ENCODE measurements at places on chromosomes 7 and 10.

DNA sequence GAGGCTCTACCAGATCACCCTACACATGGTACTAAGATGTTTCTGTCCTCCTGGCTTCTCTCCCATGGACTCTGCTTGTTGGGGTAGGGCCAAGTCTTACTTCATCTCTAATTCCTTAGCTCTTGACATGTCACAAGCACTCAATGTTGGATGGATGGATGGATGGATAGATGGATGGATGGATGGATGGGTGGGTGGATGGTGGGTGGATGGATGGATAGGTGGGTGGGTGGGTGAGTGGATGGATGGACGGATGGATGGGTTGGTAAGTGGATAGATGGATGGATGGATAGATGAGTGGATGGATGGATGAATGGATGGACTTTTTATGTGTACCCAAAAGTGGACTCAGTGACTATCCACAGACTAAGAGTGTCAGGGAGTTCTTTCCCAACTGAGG is 28.5 kb downstream of the HSPA12A start:
- no peak for DNase-seq

DNA sequence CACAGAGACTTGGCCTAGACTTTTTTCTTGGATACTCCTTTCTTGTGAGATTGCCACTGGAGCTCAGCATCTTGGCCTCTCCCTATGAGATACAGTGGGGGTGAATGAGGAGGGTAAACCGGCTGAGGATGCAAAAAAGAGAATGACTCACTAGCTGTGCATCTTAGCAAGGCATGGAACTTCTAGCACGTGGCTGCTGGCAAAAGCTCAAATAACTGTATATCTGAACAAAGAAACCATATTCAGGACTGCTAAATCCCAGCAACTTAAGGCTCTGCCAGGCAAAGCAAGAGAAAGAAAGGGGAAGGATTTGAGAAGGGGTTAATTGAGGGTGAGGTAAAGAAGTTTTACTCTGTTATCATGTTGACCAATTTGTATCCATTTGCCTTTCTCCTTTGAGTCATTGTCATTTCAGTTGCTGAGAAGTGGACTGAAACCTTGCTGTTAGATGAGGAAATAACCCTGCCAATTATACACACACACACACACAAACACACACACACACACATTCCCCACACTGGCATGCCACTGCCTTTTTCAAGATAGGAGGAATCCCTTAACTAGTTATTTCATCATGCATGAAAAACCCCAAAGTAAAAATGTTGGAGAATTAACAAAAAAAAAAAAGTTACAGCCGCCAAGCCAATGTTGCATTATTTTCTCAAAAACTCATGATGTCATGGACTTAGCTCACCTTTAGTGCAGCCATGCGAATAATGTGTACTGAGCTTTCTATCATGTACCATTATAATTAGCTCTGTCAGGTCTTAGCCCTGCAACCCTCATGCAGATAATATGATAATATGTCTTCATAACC is 997.3 kb downstream of the LRMDA start:
- peak; percentile 91 for DNase-seq

- DNase-seq: no peak
Observed at GRCh38 chr10:105468759-105469158, 827.7 kb downstream of the SORCS3 start.

- DNase-seq: no peak
Observed at GRCh38 chr7:140009735-140010134, 53.0 kb downstream of the PARP12 start.

GRCh38 chr7:102416406-102416805 is 17.0 kb upstream of the ORAI2 start:
- DNase-seq: no peak

DNA sequence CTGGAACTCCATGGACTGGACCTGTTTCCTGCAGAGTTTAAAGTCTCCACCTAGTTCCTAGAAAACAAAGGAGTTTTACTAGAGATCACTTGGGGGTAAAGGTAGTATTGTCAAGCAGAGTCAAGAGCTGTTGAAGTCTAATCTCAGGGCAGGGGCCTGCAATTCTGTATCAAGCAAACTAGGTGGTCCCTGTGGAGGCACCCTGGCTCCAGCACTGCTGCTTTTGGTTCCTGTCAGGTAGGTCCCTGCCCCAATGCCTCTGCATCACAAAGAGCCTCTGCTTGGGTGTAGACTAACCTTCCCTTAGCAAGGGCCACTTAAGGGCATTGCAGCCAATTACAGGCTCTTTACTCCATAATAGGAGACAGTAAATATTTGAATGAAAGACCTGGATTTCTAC is 22.5 kb downstream of the ZSCAN25 start:
- no peak for DNase-seq

DNA sequence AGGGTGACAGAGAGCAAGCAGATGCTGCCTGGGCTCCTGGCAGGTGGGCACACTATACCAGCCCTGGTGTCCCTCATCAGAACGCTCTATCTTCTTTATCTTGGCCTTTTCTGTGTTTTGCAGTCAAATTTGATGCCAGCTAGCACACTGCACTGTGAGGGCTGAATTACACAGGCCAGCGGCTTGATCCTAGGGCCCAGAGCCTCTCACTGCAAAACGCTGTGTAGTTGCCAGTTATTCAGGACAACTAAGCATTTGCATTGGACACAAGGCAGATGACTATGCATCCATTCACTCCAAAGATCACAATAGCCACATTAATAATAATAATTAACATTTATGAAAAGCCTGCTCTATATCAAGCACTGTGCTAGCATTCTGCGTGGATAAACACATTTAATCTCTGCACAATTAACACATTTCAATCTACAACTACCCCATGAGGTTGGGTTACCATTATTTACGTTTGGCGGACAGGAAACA is 100.3 kb downstream of the PAXIP1 start:
- DNase-seq: no peak

GRCh38 chr10:99917963-99918825 is 91.6 kb downstream of the DNMBP start:
- peak; percentile 70 for DNase-seq

DNA sequence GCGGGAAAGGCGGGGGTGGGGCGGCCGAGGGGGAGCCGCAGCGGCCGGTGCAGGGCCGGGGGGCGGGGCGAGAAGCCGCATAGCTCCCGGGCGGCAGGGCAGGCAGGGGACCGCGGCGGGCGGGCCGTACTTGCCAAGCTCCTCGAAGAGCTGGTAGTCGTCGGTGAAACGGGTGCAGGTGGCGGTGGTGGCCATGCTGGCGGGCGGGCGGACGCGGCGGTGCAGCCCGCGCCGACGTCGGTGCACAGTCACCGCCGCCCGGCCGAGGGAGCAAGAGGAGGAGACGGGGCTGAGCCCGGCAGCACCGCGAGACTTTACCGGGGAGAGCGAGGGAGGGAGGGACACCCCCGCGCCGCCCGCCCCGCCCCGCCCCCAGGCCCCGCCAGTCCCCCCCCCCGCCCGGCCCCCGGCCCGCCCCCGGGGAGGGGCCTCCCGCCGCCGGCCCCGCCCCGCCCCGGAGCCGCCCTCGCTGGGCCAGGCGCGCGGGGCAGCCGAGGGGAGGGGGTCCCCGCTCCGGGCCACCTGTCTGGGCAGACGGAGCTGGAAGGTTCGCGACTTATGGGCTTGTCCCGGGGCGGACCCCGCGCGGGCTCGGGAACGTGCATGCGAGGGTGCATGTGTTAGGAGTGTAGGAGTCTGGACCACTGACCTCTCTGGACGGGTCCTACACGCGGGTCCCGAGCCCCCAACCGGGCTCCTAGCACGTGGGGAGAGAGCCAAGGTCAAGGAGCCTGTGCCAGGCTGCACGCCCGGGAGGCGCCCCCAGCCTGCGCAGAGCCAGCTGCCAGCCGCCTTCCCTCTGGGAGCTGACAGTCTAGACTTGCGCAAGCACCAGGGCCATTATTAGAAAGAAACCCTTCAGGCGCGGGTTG is at the start of gene CAMK2G:
Gene CAMK2G (minus strand): TSS at position 289 of the 872 bp plus-strand sequence. CDS start 94 bp downstream, at position 195.
- DNase-seq: peak; percentile 86

- no peak for DNase-seq
Observed at GRCh38 chr7:149819141-149819960, 18.8 kb upstream of the ZNF862 start.

GRCh38 chr10:109866168-109866994 is 56.9 kb downstream of the XPNPEP1 start:
- DNase-seq: peak; percentile 49

DNA sequence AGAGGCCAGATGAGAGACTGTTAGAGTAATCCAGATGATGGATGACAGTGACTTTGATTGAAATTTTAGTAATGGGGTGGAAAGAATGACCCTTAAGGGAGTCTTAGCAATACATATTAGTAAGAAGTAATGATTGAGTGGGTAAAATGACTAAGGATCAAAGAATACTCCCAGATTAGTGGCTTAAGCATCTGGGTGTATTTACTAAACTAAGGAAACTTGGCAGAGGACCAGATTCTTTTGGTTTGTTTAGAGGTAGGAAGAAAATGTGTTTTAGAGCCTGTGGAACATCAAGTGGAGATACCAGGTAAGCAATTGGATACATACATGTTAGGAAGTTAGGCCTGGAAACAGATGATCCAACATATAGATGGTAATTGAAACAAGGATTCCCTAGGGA is 58.8 kb upstream of the ADRA2A start:
- DNase-seq: peak; percentile 3

DNA sequence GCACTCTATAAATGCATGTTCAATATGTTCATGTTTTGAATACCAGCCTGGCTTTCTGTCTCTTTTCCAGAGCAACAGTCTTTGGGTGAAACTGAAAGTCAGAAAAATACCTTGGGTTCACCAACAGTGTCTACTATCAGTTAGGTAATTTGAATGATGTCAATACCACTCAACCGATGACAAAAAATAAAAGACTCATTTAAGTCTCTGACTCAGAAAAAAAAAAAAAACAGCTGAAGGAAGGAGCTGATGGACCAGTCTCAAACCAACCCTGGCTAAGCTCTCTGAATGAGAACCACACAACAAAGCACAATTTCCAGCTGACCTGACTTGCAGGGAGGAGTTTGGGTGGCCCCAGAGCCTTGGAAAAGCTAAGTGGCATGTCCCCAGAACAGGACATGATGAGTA is 42.5 kb downstream of the ABLIM1 start:
- DNase-seq: no peak
